ENCODE measurements at places on chromosomes 5 and 9.
A peak's percentile ranks its signal among the peaks of the same experiment; 100 is the strongest.

- DNase-seq, result no peak
Measured at GRCh38 chr5:96771395-96771794, 36.4 kb downstream of the ERAP1 start.

GRCh38 chr9:122036988-122037387, 56.1 kb downstream of the TTLL11 start:
- peak; percentile 86 for DNase-seq

DNA sequence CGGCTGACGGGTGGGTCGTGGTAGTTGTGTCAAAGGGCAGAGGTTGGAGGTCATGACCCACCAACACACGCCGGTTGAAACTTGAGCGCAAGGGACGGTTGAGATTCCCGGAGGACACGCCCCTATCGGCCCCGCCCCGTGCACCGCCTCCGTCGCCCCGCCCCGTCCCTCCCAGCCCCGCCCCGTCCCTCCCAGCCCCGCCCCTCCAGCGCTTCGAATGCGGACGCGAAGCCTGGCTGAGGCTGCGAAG, 226 bp upstream of the RANBP17 start:
- no peak for DNase-seq

- no peak for DNase-seq
Measured at GRCh38 chr5:91472631-91473030, 89.5 kb upstream of the ARRDC3 start.

GRCh38 chr5:134738963-134739661, 764 bp downstream of the CAMLG start:
- peak; percentile 59 for DNase-seq

DNA sequence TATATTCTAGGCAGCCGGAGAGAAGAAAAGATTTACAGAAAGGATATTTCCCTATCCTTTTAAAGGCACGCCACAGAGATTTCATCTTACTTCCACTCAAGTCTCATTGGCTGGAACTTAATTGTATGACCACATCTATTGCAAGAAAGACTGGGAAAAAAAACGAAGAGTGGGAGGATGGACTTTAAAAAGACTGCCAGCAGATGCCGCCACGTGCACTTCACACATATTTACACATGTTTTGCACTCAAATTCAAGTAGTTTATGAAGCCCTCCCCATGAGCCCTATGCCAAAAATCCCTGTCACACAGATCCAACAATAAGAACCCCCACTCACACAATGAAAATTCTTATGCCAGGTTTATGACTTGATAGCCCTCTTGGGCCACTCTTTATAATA, 138.5 kb upstream of the TYRP1 start:
- no peak for DNase-seq

- DNase-seq, result peak; percentile 57
Measured at GRCh38 chr9:130143958-130144366, 28.2 kb upstream of the NCS1 start.

DNA sequence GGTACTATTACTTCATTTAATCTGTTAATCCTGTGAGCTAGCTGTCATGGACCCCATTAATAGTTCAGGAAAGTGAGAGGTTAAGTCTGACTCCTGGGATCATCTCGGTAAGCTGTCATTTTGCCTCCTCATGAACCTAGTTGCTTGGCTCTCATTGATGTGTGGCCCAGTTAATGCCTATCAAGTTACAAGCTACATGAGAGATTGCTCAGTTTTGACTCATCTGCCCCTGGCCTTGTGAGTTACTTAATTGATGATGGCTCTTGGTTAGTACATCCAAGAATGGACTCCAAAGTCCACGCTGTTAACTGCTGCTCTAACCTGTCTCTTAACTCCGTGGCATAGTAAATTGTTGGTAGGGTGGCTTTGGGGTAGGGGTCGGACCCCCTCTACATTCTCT, 23.9 kb downstream of the LARP1 start:
- peak; percentile 91 for DNase-seq

DNA sequence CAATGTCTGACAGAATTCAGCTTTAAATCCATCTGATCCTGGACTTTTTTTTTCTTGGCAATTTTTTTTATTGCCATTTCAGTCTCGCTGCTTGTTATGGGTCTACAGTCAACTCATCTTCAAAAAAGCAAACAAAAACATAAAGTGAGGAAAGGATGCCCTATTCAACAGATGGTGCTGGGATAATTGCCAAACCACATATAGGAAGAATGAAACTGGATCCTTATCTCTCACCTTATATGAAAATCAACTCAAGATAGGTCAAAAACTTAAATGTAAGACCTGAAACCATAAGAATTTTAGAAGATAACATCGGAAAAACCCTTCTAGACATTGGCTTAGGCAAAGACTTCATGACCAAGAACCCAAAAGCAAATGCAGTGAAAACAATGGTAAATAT, 389.1 kb upstream of the ST8SIA4 start:
- no peak for DNase-seq

DNA sequence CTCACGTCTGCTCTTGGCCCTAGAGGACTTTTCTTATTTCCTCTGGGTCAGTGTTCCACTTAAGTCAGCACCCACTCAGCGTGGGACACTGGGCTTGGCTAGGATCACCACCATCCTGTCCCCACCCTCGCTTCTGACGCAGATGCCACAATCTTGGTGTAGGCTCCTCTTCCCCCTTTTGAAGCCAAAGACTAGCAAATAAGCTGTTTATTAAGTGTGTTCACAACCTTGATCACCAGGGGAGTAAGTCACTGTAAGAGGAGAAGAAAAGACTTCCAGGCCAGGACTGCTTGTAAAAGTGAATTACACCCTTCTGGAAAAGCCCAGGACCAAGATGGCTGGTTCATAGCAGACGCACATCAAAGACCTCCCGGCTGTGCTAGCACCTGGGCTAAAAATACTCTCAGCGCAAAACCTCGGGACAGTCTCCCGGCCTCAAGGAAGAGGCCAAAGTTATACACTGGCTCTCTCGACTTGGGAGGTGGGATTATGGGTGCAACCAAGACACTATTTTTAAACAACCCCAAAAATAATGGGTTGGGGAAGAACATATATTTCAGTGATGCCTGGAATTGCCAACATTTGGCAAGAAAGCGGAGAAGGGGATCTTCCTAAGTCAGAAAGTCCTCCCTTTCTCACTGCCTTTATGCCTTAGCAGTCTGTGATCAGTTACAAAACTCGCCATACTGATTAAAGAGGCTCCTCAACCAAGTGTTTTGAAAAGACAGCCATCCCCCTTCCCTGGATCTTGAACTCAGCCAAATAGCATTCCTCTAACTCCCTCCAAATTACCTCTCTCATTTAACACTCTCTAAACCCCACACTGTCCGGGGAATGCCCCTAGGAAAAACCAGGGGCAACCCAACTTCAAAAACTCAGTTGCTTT, 69.4 kb downstream of the RAPGEF1 start:
- peak; percentile 16 for DNase-seq

DNA sequence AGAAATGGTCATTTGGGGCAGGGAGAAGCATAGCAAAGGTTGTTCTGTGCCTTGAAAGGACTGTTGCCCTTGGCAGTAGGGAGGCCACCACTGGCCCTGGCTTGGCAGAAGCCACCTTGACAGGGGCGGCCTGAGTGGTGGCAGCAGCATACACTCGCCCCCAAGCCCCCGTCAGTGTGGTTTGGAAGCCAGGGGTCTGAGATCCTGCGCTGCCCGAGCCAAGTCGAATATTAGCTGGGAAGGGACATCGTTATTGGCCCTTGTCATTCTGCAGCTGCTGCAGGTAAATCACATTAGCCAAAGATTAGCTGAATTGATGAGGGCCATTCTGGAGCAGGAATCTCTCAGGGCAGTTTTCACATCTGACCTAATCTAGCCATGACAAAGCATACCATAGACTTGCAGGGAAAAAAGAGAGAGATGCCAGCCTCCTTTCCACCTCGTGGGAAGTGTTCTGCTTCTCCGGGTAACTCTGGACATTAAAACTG, 9.0 kb downstream of the OLFM1 start:
- DNase-seq, result no peak

GRCh38 chr5:130710596-130710995, 454.5 kb downstream of the HINT1 start:
- DNase-seq, result peak; percentile 27

GRCh38 chr5:92977846-92978540, 603.0 kb downstream of the NR2F1-AS1 start:
- DNase-seq, result no peak

DNA sequence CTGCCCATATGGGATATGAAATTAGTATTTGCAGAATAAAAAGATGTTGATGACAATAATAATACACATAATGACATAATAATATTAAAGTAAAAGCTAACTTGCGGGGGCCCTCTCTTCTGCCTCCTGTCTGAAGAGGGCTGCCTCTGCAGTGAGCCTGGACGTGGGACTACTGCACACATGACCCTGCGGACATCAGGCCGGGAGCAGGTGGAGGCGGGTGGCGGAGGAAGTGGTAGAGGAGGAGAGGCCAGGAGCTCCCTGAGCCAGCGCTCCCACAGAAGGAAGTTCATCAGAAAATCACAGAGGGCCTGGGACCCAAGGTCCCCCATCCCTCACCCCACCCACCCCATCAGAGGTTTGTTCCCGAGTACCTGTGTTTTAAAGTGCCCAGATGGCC, 60.5 kb downstream of the ROPN1L start:
- no peak for DNase-seq

- peak; percentile 50 for DNase-seq
Measured at GRCh38 chr5:87541033-87541432, 128.3 kb upstream of the CCNH start.

DNA sequence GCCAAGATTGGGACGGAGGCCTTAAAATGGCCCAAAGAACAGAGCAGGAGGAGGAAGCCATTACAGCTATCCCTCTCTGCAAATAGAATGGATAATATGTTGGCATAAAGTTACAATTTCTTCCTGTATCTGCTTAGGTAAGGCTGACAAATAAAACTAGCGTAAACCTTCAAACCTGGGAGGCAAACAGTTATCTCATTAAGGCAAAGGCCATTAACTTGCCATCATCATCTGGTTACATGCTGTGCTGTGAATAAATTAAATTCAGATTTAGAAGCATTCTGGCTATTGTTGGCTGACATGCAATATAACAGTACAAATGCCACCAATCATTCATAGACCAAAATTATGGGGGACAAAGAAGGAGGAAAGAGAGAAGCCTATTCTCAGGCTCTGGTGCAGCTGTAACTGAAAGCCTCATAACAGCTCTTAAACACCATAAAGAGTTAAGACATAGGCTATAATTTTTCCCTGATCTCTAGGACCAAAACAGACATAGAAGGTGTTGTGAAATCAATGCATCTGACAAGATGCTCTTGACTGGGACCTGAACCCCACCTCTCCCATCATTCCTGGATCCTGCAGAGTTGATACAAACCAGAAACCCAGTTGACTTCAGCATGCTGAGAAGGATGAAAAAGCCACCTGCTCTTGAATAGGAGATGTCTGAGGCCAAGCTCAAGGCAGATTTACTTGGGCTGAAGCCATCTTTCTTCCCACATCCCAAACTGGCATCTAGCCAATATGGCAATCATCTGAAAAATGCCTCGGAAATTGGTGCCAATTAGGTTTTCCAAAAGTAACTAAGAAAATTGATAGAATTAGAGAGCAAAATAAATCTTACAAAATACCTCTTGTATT, 62.5 kb downstream of the PLCXD3 start:
- no peak for DNase-seq

DNA sequence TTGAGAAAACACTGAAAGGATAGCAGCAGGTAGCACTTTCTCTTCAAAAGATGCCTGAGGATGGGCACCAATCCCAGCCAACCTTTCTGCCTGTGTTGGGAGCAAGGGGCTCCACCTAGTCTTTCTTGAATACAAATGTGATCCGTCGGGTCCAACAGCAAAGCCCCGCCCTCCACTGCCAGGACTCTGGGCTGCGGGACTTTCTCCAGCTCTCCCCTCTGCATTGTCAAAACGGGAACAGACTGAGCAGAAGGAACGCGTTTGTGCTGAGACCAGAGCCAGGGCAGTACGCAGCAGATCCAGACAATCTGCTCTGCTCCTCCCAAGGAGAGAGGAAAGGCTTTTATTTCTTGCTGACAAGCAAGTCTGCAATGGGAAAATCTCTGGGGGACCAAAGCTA, 139.7 kb downstream of the SEC61B start:
- DNase-seq, result no peak

DNA sequence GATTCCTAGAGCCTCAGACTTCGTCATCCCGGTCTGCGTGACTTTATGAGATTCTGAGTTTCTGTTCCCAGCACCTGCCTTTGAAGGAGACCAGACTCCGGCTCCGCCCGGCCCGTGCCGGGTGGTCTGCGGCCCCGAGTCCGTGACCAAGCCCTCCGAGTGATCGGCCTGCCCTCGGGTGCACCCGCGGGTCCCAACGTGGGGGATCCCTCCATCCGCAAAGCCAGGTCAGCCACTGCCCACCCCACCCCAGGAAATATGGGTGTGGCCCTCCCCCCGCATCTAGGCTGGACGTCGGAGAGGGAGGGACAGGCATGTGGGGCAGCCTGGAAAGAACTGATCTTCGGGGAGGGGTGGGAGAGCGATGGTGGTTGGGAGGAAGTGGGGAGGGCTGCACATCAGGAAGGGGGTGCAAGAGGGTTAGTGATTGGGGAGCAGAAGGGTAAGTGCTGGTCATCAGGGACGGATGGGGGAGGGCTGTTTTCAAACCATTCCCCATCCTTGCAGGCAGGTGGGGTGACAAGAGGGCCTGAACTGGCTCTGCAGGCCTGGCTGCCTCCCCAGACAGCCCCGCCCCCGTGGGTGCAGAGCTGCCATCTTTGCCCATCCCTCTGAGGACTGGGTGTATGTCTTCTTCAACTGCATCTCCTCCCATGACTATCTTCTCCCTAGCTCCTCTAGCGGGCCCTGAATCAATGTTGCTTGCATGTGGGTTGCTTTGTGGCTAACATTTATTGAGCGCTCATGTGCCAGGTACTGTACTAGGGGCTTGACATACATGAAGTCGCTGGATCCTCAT, 747 bp downstream of the LRSAM1 start:
- peak; percentile 66 for DNase-seq

- DNase-seq, result no peak
Measured at GRCh38 chr5:4873652-4874051, 266.5 kb upstream of the ADAMTS16 start.

- DNase-seq, result no peak
Measured at GRCh38 chr9:92066168-92066567, 49.0 kb downstream of the SPTLC1 start.

- DNase-seq, result peak; percentile 36
Measured at GRCh38 chr5:119264186-119264585, 91.6 kb upstream of the TNFAIP8 start.

GRCh38 chr9:137168573-137168903, 1.3 kb downstream of the LRRC26 start:
- DNase-seq, result peak; percentile 6

DNA sequence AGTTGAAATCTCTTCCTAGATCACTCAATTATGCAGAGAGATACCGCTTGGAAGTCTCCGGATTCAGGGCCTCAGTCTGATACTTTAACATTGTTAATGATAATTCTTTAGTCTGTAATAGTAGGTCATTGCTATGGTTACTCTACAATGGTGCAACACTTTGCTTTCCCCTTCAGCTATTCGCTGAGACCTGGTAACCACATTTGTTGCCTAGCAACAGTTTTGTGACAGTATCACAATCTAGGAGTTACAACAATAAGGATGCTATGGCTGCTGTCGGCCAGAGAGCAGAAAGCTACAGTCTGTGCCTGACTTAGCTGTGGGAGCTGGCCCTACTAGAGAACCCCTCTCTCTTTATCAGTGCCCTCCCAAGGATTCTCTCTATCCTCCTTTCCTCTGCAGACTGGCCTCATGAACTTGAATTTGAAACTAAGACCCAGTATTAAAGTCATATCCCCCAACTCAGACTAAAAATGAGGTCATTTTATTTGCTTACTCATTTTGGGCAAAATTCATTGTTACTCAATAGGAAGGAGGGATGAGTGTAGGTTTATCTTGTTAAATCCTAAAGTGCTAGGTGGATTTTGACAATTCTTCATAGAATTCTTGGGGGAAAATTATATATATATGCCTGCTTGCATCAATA, 39.3 kb downstream of the NR2F1 start:
- DNase-seq, result peak; percentile 50
